ENCODE measurements at places on chromosomes 12 and 14.

GRCh38 chr14:50000380-50001150 is 107.7 kb downstream of the ARF6 start:
- DNase-seq: peak; percentile 75

- DNase-seq: no peak
These were observed 612.4 kb downstream of the NRXN3 start for GRCh38 chr14:78782551-78782950.

DNA sequence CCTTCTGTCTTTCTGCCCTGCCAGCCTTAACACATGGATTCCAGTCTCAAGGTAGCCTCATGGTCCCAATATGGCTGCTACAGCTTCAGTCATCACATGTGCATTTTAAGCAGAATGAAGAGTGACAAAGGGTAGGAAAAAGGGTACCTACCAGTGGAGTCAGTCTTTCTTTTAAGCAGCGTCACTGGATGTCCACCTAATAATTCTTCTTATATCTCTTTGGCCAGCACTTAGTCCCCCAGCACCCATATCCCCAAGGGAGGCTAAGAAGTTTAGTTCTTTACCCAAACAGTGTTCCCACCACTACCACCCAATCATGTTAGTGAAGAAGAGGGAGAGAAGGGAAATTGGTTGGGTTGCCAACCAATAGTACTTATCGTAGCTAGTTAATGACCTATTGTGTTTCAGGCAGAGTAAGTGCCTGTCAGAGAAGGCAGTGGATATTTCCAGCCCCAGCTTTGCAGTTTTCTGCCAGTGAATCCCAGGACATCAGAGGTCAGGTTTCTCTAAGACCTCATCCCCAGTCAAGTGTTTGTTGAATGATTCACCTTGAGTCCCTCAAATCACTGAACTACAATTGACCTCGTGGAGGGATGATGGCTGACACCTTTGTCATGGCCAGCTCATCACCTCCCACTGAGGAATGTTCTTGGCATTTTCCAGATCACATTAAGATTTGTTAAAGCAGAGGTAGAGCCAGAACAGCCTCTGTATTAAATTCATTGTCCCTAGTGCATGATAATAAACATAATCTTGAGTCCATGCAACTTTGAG is 250.9 kb upstream of the CRY1 start:
- no peak for DNase-seq

DNA sequence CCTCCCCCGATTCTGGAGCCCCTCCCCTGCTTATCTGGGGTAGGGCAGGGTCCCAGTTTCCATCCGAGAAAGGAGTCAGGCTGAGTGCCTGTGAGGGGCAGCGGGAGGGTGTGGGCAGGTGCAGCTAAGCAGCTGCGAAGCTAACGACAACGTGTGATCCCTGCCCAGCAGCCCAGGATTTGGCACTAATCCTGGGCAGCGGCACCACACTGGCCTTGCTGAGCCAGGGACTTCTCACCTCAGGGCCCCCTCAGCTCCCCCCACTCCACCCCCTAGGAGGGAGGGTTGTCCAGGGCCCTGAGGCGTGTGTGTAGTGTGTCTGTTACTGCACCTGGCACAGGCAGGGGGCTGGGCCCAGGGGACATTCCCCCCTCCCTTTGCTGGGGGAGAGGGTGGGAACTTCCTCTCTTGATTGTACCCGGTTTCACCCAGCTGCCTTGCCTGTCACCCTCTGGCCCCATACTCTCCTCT is 1.8 kb downstream of the SMIM41 start:
- peak; percentile 79 for DNase-seq

Measured in Peyer's patch (tissue), 4 donors.